ENCODE measurements at places on chromosomes 3 and 15. TPM values are rescaled to one million over a fixed set of nuclear protein-coding genes. Genes with fewer than 3 reads are reported as not detected.

GRCh38 chr15:29044503-29044901 is 158.7 kb downstream of the APBA2 start:
- no peak for DNase-seq

- DNase-seq, result no peak
These were observed 79.2 kb downstream of the IL1RAP start for GRCh38 chr3:190593075-190593474.

GRCh38 chr15:98155356-98155755 is 194.9 kb downstream of the ARRDC4 start:
- no peak for DNase-seq

DNA sequence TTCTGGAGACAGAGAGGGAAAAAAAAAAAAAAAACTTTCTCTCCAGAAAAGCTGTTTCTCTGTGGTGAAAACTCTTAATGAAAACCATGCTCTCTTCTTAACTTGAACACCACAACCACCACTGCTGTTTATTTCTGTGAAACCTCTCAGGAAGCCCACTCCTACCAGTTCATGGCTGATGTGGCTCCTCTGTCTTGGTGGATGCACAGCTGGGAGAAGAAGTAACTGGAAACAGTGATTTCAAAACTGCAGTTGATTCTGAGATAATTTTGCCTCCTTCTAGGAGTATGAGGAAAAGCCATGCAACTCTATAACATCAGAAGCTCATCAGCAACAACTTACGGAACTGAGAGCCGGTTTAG is 40.2 kb upstream of the PYGO1 start:
- DNase-seq, result no peak

- no peak for DNase-seq
These were observed 597.7 kb downstream of the OTOL1 start for GRCh38 chr3:162094301-162094700.

- DNase-seq, result peak; percentile 90
These were observed 56.0 kb upstream of the PLSCR4 start for GRCh38 chr3:146306656-146307455.

DNA sequence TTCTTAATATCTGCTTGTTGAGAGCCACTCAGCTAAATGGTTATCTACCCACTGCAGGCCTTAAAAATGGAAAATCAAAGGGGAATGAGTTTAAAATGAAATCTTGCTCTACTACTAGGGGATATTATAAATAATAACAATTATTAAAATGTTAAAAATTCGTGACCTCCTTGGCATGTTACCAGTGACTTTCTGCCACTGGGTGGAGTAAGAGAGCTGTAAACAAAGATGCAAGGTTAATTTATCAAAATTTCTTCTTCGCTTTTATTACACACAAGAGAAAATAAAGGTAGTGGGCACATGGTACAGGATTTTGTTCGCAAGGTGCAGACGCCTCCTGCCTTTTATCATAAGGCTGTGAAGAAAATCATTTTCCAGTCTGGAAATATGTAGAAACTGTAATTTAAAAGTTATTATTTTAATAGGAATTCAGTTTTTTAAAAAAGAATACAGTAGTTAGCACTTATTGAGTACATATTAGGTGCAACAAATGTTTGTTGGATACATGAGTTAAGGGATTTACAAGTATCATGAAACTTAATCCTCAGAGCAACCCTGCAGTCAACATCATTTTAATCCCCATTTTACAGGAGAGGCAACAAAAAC is 272.6 kb downstream of the SUCLG2 start:
- peak; percentile 59 for DNase-seq

DNA sequence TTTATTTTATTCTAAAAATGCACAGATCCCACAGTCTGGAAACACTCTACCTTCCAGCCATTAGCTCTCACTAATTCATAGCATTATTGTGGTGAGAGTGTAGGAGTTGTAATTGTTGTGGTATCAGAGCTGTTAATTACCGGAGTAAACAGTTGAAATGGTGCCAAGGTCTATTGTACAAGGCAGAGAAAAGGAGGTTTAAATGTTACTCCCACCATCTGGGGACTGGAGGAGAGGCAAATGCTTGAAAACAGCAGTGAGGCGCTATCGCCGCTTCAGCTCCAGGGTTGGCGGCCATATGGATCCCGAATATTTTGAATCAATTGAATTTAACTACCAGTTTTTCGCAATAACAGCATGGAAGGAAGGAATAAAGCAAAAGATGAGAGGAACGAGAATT is 113.1 kb upstream of the C15orf61 start:
- DNase-seq, result no peak

The ASB14 gene
- 0.74 TPM for total RNA-seq

DNA sequence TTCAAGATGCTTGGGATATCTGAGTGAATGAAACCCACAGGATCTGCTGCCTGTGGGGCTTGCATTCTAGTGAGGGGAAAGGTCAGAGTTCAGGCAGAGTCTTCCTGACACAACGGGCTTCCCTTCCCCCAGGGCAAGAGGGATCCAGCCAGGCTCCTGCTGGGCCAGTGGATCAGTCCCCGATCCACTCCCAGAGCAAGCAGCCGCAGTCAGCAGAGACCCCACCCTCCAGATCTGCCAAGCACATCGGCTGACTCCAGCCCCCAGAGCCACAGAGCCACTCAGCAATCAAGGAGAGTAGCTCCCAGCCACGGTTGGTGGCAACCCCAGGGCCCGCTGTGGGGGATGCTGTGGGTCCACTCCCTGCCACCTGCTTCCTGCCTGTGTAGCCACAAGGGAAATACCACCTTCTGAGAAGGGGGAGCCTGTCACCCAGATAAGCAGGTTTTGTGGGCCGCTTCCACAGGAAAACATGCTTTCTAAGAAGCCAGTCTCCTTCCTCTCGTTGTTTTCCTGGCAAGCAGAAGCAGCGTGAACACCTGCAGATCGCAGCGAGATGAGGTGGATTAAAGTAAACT is 44.9 kb downstream of the CPN2 start:
- peak; percentile 63 for DNase-seq

GRCh38 chr15:94596707-94597106 is 365.3 kb downstream of the MCTP2 start:
- no peak for DNase-seq

Data from lung (tissue), 17 donors.